ENCODE measurements at places on chromosomes 12 and 14.

DNA sequence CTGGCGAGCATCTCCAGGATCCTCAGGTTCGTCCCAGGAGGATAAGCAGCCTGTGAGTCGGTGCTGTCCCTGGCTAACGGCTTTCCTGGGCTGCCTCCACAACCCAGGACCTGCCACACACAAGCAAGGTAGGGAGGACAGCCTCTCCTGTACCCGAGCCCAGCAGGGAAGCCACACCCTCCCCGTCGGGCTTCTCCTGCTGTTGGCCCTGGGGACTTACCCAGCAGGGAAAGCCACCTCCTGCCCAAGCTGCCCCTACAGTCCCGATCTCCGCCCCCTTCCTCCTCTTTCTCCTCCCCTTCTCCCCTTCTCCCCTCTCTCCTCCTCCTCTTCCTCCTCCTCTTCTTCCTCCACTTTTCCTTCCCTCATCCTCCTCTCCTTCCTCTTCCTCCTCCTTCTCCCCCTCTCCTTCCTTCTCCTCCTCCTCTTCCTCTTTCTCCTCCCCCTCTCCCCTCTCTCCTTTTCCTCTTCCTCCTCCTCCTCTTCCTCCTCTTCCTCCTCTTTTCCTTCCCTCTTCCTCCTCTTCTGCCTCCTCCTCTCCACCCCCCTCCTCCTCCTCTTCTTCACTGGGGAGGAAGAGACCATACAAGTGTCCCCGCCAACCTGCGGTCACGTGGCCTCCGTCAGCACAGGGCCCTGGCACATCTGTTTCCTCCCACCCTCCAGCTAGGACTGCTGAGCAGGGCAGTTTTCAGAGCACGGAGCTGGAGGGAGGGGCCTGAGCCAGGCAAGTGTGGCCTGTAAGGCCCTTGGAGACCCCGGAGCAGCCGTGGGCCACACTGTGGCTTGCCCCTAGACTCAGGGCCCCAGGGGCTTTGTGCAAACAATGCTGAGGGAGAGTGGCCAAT lies 17.3 kb upstream of the RFLNA start:
- no peak for DNase-seq

DNA sequence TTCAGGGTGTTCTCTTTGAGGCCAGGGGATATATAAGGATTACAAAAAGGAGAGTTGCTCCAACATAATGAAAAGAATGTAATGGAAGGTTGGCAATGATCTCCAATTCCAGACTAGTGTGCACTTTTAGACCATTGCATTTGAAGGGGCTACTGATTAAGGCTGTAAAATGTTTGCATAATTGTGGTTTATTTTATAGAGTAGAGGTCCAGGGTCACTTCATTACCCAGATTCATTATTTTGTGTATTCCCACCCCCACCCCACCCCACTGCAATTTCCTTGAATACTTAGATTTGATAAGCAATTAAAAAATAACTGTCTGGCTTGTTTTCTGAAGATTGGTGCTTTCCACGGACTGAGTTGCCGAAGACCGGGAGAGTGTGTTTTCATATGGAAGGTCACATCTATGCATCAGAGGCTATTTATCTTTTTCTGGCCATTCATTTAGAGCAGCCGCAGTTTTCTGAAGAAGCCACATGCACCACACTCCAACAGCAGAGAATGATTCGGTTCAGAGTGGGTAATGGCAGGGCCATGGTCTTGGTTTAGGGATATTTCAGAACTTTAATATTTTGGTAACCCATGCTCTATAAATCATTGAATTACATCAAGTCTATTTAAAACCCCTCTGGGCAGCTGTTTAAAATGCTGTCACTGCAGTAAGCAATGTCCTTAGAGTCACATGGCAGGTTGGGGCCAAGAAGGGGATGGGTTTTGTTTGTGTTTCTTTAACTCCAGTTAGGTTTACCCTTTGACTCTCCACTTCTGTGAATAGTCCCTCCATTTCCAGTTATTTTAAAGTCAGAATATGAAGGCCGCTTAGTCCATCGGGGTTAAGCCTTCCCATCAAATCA lies 94.6 kb downstream of the TMEM30B start:
- DNase-seq: no peak

- no peak for DNase-seq
Observed at GRCh38 chr14:55025948-55026347, 951 bp downstream of the WDHD1 start.

DNA sequence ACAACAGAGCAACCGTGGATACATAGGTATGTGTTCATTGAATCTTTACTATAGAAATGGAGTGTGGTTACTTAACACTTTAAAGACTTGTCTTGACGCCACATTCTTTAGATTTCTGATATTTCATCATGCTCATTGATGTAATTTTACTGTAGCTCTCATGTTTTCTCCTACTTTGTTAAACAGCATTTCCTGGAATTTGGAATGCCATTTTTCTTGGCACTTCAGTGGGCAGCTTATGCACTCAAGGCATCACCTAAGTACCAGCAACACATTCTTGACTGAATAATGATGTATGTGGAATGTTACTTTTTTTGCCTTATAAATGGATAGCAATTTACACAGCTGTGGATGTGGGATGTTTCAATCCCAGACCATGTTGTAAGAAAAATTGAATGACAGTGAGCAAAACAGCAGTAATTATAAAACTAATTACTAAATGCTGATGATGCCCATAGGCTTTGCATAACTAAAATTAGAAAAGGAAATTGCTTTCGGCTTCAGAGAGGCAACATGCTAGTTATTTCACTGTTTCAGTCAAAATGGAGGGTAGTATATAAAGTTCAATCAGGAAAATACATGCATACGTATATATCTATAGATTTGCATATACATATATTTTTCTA lies 298.5 kb downstream of the NPAS3 start:
- no peak for DNase-seq

DNA sequence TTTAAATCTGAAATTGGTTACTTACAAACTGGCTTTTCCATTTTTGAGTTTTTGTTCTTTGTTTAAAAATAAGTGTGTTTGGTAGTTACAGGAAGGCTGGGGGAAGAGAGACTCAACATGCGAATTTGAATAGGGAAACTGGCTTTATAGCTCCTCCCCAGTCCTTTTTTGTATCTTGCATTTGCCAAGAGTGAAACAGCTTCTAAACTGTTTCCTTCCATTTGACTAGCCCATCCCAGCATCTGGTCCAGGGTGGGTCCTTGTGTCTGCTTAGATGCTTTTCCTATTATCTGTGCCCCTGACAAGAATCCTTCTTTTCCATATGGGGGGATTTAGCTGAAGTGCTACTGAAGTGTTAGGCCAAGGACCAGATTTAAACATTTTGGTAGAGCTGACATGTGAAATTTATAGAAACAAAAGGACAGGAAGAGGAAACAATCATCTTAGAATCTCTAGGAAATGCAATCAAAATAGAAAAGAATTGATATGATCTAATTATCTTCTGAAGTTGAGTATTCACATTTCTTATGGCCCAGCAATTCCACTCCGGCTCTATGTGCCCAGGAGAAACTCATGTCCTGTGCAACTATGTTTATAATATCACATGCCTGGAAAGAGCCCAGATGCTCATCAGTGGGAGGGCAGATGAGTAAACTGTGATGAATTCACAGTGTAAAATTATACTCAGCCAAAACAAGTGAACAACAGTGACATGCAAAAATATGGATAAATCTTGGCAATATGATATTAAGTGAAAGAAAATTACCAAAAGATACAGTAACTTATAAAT lies 7.4 kb downstream of the SMOC1 start:
- DNase-seq: no peak

- DNase-seq: no peak
Observed at GRCh38 chr14:96170961-96171592, 33.6 kb upstream of the BDKRB2 start.

GRCh38 chr14:101817501-101818001 lies 56.0 kb downstream of the PPP2R5C start:
- DNase-seq: no peak

DNA sequence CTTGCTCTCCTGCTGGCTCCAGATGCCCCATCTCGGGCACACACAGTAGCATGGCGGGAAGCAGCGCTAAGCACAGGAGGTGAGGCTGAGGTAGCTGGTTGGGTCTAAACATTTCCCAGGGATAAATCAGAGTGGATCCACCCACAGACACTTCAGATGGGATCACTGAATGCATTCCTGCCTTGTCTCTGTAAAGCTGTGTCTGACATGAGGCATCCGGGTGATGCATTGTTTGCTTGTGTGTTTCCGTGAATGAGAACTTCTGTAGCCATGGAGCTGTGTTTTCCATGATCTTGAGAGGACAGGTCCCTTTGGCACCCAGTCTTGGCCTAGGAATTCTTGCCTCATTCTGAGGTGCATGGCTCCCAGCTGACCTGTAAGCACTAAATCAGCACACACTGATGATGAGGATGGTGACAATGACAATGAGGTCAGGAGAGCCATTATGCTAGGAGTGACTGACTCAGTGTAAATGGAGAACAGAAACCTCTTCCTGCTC lies 6.7 kb upstream of the KRT75 start:
- DNase-seq: no peak

GRCh38 chr12:65998536-65999530 lies 131.7 kb downstream of the LLPH start:
- DNase-seq: no peak

DNA sequence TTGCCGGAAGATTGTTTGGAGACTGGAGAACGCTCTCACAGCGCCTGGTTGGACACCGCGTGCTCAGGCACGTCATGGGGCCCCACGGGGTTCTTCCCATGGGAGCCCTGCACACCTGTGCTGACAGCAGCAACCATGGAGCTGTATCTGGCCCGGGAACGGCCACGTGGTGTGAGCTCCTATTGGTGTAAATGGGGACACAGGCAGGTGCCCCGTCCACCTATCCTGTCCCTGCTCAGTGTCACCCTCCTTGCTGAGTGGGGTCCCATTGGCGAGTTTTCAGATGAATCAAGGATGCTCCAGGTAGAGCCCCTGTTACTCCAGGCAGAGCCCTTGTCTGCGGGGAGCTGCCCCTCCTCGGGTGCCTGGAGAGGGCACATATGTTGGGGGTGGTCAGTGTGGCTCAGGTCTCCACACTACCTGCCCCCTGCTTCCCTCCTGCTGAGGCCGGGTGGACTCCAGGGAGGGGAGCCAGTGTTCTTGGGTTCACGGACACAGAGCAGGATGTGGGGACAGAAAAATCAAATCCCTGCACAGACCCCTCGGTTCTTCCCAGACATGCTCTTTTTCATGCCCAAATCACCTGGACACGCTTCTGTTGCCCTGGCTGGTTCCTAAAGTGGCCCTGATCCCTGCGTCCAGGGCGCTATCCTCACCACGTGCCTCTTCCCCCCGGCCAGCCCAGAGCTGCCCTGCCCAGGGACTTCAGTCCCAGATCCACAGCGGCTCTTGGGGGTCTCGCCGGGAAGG lies 250.1 kb downstream of the ADGRD1 start:
- DNase-seq: no peak

GRCh38 chr14:103915616-103916015 lies 12.6 kb upstream of the TDRD9 start:
- DNase-seq: no peak

Measured in NCI-H1694 treated with DMSO at 0.1 percent for 48 hours (cell line).